Kasumi-1 (cell line): ENCODE measurements at places on chromosomes 4 and X.

- no peak for DNase-seq
These were observed 107.4 kb downstream of the MAML3 start for GRCh38 chr4:140046543-140046942.

DNA sequence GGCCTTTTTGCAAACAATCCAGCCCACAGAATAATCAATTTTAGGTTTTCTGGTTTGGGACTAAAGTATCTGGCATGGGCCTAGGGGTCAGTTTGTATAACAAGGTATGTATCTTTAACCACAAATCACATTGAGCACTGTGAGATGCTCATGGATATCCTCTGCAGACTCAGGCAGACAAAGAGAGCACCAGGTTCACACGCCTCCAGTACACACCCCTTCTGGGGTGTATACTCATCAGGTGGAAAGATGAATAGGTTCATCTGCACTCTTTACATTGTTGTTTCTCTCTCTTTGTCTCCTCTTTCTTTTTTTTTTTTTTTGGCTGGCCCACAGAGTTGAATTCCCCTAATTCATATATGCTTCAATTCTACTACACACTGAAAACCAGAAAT, 21.1 kb downstream of the TEC start:
- DNase-seq = no peak

- peak; percentile 12 for DNase-seq
These were observed 32.1 kb upstream of the VEGFD start for GRCh38 chrX:15416133-15416993.

GRCh38 chr4:183332447-183332846, 10.2 kb upstream of the CLDN24 start:
- DNase-seq = no peak

- no peak for DNase-seq
These were observed 222.4 kb downstream of the APBB2 start for GRCh38 chr4:40991908-40992307.

DNA sequence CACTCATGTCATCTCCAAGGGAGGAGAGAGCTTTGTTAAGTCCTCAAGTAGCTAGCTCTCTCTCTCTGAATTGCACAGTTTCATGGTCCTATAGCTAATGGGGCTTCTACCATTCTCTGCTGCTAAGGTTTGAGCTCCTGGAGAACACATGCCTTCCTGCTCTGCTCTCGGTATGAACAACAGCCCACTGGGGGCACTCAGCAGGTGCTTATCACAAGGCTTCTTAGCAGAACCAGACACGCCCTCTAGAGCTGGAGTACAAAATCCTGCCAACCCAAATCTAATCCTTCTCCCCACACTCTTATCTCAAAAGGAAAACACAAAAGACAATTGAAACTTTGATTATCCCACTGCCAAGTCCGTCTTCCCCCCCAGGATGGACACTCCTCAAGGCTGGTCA, 176.5 kb downstream of the HS3ST1 start:
- no peak for DNase-seq

DNA sequence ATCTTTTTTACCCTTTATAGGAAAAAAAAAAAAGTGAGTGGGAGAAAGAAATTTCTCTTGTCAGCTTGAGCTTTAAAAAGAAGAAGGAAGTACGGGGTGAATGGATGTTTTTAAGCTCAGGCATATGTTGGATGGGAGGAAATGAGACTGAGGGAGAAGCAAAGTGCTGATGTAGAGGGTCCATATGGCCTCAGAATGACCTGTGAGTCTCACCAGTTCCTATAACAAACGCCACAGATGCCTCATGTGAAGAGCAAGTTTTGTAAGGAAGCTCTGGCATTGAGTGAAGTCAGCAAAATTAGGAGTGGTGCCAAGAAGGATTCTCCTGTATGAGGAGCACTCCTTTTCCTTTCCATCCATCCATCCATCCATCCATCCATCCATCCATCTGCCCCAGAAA, 214.6 kb downstream of the PTTG2 start:
- peak; percentile 62 for DNase-seq

DNA sequence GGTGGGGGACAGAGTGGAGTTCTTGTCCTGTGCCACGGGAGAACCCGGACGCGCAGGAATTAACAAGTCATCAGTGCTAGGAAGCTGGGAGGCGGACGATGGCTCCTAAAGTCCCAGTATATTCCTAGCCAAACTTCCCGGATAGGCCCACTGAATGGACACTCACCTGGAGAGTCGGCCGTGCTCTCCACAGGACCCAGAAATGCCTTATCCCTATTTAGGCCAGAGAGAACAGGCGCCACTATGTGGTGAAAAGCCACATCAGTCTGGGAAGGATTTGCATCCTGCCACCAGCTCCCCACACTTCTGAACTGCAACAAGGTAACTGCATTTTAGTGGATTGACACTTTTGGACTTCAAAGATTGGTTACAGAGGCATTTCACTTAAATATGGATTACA, 1.1 kb downstream of the CFAP299 start:
- no peak for DNase-seq

DNA sequence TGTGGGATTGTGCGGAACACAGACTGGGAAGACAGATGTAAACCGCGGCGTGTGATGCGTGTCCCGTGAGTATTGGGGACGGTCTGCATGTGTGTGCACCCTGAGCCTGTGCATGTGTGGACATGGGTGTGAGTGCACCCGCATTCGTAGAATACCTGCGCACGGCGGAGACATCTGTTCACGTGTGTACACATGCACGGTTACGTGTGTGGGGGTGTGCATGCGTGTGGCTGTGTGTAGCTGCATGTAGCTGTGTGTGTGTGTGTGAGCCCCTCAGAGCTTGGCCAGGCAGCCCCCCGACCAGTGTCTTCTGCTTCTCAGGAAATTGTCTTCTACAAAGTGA, 19.6 kb downstream of the ATP5ME start:
- DNase-seq = no peak

DNA sequence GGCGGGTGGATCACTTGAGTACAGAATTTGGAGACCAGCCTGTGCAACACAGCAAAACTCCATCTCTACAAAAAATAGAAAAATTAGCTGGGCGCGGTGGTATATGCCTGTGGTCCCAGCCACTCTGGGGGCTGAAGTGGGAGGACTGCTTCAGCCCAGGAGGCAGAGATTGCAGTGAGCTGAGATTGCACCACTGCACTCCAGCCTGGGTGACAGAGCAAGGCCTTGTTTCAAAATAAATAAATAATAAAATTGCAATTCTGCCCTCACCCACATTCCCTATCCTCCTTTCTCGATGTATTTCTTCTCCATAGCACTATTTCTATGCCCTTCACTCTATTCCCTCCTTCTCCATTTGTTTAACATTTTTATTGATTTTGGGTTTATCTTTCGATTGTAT, 8.7 kb upstream of the SLAIN2 start:
- DNase-seq = no peak

DNA sequence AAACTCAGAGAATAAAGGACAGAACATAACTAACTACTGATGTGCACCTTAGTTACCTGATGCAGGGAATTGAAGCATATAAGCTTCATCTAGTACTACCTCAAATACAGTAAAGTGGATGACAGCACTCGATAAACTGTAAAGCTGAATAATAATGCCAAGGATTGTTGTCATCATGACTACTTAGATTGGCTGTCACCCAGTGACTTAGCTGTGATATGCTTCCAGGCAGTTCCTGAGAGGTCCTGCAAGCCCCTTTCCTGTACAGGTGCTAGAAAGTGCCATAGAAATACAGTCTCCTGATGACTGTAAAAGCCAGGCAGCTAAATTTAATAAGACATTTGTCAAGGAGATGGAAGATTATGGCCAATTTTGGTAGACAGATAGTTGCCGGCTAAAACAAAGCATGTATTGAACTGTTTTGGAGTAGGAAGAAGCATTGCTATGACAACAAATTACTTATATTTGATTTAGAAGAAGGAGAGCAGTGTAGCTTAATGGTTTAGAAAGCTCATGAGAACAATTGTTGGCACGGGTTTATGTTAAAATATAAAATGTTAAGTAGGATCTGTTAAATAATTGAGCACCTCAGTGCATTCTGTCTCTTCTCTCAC, 29.7 kb downstream of the TMEM164 start:
- no peak for DNase-seq

DNA sequence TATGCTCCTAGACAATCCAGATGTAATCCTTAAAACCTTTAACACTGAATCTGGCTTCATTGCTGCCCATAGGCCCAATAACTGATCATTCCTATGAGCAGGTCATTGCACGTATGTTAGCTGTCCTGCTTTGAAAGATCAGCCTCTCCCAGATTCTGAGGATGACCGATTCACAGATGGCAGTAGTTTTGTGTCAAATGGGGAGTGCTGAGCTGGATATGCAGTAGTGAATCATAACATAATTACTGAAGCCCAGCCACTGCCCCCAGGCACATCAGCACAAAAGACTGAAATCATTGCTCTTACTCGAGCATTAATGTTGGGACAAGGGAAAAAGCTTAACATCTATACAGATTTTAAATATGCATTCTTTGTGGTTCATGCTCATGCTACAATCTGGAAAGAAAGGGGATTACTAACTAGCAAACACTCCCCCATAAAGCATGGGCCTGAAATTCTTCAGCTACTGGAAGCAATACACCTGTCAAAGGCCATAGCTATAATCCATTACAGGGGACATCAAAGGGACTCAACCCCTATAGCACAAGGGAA, 16.4 kb upstream of the ZNF280C start:
- DNase-seq = no peak

GRCh38 chr4:88747351-88747750, 49.7 kb upstream of the NAP1L5 start:
- DNase-seq = no peak

GRCh38 chr4:24287096-24287495, 297.3 kb downstream of the DHX15 start:
- DNase-seq = no peak

DNA sequence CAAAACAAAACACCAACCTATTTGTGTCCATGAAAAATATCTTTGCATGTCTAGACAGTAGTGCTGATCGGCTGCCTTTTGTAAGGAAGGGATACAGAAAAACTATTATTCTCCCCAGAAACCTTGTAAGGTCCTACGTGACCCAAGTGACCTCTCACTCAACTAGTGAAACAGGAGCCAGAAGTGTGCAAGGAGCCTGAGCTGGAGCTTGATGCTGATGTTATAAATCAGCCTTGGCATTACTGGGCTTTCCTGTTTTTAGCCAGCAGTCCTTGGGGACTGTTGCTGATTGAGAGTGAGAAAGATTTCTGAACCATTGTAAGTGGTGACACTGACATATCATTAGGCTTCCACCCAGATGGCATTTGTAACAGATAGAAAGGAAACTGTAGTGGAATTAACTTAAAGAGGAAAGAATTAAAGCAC, 100.8 kb upstream of the LIMCH1 start:
- no peak for DNase-seq

DNA sequence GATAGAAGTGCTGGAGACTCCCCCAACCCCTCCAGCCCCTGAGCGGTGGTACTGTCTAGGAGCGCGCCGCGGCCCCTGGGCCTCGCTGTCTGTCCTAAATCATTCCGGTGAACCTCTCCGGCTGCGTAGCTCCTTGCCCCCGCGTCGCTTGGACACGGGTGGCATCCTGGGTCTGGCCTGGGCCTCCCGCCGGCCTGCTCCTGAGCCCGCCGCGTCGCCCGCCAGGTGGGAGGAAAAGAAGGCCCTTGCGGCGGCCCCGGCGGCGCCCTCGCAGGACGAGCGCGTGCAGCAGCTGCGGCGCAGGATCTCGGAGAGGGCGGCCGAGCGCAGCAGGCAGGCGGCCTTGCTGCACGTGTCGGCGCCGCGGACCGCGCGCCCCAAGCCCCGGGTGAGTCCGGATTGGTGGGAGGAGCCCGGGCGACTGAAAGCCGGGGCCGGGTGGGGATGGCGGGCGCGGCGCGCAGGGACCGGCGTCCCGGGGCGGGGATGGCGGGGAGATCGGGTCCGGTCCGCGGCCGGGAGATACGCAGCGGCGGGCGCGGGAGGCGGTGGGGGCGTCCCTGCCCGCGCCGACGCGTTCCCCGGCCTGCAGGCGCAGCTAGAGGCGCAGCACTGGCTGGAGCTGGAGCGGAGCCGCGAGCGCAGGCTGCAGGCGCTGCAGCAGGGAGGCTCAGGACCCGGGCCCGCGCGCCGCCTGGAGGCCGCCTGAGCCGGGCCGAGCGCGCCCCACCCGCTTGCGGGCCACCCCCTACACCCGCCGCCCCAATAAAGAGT, 6.5 kb upstream of the RNF4 start:
- peak; percentile 46 for DNase-seq

DNA sequence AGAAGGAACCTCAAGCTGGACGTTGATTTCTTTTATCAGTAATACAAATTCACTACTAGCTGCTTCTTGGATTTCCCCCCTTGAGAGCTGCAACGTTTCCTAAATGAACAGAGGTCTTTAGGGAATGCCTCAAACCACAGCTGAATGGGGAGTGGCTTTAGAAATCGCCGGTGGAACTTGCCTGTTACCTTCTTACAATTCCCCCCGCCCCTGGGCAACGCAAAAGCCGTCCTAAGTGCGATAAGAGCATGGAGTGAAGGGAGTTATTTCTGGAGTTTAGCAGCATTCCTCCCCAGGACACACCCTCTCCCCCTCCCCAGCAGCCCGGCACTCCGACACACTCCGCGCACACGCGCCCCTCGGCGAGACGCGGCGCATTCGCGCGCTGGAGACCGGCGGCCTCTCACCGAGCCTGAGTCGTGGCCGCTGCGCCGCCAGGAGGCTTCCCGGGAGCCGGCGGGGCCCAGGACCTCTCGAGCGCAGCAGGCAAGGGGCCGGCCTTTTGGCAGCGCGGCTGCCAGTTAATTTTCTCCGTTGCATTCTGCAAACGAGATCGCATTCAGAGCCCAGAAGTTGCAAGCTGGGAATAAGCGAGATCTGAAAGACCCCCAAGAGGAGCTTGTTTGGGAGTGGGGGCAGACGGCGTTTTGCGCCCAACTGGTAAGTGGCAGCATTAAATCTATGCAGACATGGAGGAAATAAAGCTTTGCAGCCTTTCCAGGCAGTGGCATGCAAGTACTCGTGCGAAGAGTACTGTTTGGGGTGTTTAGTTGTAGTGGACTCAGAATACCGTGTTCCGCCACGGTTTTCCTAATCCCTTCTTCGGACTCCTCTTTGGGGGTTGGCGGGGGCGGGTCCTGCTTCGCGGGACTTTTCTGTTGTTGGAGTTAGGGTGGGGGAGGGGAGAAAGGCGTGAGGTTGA, 134.7 kb downstream of the PALLD start:
- peak; percentile 23 for DNase-seq

- no peak for DNase-seq
These were observed 386.2 kb upstream of the FGF16 start for GRCh38 chrX:77061022-77061421.

DNA sequence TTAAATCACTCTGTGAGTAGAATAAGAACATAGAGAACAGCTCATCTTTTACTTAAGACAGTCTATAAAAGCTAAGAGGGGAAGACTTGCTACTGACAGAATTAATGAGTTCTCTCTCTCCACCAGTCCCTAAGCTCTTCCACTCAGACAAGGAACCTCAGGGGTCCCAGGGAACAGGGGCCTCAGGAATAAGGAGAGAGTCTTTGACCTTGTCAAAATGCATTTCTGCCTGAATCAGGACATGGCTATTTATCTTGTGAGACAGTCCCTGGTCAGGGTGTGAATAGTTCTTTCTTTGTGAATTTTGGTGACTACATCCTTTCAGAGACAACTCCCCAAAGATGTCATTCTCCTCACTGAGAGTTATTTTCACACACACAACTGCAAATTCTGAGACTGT, 218.7 kb upstream of the HS3ST1 start:
- DNase-seq = no peak

- no peak for DNase-seq
These were observed 106.3 kb downstream of the SORCS2 start for GRCh38 chr4:7298619-7299009.

GRCh38 chr4:85165808-85166207, 199.3 kb upstream of the WDFY3 start:
- DNase-seq = no peak
